Activated T-cell treated with anti-CD3 and anti-CD28 coated beads, Interleukin-2, amount 50 U/mL, for 24 hours (primary cell): ENCODE measurements at places on chromosomes 5 and 9.

GRCh38 chr5:66958980-66959641 is 237.5 kb downstream of the CD180 start:
- no peak for DNase-seq

DNA sequence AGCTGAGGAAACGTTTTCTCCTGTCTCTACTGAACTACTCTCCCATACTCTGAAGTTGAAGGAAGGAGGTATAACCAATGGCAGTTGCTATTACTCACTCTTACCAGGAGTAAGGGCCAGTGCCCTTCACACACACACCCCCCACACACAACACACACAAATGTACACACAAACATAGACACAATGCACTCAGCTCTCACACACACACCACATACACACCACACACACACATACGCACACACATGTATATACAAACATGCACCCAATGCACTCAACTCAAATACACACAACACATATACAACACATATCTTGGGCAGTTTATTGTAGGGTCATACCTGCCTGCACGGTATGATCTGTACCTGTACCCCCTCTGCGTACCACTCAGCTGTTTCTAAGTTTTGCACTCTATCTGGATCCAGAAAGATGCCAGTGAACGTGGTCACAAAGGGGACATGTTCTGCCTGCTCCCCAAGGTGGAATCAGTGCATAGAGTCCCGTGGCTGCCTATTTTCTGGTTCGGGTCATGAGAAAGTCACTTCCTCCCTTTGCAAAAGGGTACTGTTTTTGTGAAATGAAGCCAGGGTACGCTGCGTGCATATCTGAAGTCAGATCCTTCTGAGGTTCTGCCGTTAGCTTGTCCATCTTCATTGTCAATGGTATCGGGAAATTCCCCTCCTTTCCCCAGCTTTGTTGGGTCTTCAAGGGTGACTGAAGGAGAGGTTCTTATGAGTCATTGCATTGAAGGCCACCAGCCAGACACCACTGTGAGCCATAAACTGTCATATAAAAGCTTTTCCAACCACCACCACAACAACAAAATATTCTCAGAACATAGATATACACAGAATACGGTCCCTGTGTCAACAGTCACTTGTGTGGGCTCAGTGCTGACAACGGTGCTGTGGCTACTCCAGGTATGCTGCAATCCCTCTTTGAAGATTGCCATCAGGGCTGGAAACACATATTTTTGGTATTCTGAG is 131.9 kb downstream of the UGCG start:
- no peak for DNase-seq

DNA sequence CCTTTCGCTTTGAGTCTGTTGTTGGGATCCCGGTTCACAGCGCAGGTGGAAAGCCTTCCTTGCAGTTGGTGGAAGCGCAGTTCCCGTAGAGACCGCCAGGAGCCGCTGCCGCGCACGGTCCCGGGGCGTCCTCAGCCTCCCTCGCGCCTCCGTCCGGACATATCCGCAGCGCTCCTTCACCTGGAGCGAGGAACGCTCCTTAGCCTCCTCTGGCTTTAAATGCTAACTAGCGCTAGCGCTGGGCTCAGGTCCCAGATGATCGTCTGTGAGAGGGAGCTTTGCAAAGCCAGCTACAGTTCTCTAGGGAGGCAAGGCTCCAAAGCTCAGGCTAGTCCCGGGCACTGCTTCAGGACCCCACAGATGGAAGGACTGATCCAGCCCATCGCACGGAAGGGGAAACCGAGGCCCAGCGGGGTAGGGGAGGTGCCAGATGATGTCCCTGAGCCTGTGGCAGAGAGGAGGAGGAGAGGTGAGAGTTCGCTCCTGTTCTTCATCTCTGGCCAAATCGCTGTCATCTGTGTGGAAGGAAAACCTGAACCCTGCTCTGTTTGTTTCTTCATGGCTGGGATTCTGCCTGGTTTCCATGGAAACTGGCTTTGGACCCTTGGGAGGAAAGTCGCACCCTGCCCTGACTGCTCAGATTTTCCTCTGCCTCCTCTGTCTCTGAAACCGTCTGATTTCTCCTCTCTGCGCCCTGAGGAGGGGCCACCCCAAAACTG is 31.4 kb downstream of the COL15A1 start:
- DNase-seq = peak; percentile 90

DNA sequence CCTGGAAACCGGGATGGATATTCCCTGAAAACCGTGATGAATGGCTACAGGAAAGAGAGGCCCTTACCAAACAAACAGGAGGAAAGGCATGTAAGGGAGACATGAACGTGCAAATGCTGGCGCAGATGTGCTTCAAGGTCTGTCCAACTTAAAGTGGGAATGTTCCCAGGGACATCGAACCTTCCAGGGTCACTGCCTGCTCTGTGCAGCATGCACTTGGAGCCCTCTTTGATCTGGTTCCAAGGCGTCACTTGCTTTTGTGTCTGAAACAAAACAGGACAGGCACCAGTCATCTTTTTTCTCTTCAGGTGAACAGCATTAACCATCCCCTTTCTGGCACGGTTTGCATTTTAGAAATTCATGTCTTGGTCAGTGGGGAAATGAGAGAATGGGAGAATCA is 479.4 kb downstream of the RASEF start:
- no peak for DNase-seq

GRCh38 chr5:9626955-9627354 is 3.2 kb downstream of the TAS2R1 start:
- DNase-seq = no peak

GRCh38 chr9:72649127-72649442 is 127.7 kb downstream of the TMC1 start:
- no peak for DNase-seq

- DNase-seq = no peak
Observed at GRCh38 chr5:150700246-150700593, 642 bp downstream of the RBM22 start.

DNA sequence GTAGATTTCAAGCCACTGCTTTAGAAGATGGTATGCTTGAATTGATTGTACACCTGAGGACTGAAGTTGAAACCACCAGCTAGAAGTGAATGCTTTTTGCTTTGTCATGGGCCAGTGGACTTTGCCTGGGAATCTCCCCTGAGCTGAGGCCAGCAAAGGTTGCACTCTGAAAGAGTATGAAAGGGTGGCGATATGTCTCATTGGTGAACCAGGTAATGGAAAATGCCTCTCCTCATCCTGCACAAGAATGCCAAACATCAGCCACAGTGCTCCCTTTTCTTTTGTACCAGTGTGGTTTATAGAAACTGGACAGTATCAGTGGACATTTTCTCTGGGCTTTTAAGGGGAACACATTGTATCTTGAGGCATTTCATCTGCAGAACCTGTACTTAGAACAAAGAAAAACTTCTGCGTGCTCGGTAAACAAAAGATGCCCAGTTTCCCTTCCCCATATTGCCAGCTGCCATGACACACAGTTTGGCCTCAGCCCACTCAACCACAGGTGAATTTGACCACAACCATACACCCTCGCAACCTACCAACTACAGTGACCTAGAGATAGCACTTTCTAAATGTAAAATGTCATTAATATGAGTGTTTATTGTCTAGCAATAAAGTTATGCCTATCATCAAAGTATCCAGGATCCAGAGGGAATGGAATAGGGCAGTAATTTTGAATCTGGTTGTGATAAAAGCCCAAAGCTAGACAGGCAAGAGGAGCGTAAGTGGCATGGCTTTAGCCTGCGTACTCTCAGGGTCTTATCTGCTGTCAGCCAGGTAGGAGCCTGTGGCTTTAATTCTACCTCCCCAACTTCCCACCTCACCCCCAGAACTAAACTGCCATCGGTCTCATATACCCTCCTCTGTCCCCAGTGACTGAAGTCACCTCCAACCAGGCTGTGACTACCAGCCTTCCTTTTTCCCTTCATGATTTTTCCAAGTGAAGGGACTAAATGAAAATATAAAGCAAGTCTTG is 79.5 kb upstream of the LHFPL2 start:
- no peak for DNase-seq

DNA sequence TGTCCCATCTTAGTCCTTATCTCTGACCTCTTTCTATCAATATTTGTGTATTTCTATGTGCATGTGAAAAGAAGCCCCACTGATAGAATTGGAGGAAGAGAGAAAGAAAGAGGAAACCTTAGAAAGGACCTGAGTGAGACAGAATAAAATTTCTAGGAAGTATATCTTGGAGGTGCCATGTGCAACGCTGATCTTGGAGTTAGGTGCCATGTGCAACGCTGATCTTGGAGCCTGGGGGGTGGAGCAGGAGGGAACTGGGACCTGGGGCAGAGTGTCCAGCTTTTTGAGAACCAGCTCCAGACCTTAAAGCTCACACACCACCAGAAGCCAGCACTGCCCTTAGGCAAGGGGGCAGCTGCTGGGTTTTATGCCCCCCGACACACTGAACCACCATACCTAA is 89.4 kb downstream of the SHC3 start:
- DNase-seq = no peak

DNA sequence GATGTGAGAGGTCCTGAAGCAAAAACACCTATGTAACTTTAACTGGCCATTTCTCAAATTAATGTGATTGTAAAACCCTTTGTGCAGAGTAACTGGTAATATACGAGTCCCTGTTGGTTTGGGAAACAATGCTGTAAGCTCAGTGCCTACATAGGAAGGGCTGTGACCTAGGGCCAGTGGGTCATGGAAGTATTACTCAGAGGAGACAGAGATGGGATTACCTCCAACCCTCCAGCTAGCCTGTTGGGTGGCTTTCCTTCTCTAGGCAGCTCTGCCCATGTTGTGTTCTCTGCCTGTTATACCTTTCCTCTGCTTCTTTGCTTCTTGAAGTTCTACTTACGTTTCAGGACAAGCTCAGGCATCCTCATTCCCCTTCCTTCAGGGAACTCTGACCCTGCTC is 294.8 kb upstream of the RFX3 start:
- no peak for DNase-seq

DNA sequence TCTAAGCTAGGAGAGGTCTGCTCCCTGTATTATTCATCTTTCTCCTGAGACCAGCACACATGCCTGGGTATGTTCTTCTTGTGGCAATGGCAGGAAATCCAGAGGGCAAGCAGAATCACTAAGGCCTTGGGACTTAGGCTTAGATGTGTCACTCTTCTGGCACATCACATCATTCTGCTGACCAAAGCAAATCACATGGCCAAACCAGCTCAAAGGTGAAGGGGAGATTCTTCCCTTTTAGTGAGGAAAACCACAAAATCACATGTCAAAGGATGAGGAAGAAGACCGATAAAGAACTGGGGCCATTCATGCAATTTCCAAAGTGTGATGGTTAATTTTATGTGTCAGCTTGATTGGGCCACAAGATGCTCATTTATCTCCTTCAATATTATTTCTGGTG is 5.7 kb upstream of the AGGF1 start:
- DNase-seq = no peak

DNA sequence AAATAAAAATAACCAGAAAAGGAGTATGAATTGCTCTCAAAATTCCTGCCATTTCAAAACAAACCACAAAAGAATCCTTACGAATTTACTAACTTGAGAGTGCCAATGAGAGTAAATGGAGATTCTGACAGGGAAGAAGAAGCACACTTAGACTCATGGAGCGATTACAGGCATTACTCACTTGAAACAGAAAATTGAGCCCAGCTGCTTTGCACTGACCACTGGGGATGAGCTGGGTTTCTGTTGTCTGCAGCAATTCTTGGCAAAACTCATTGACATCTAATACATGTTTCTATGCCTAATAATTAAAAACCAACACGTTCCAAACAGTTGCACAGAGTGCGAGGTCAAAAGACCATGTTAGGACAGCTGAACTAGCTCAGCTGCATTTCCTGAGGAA is 731.6 kb downstream of the DNAH5 start:
- no peak for DNase-seq

DNA sequence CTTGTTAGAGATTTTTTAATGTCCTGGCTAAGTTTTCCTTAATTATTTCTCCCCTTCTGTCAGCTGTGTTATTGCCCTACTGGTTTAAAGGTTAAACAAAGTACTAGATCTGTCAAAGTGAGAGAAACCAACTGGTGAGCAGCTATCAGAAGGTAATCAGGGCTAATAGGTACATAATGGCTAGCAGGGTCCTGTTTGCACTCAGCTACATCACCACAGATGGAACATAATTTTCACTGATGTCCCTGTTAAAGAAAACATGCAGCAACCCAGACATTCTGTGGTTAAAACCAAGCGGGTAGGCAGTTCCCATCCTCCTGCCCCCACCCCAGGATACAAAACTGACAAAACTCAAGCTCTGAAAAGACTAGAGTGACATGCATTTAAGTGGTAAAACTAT is 473.9 kb downstream of the NR2F1-AS1 start:
- DNase-seq = no peak

DNA sequence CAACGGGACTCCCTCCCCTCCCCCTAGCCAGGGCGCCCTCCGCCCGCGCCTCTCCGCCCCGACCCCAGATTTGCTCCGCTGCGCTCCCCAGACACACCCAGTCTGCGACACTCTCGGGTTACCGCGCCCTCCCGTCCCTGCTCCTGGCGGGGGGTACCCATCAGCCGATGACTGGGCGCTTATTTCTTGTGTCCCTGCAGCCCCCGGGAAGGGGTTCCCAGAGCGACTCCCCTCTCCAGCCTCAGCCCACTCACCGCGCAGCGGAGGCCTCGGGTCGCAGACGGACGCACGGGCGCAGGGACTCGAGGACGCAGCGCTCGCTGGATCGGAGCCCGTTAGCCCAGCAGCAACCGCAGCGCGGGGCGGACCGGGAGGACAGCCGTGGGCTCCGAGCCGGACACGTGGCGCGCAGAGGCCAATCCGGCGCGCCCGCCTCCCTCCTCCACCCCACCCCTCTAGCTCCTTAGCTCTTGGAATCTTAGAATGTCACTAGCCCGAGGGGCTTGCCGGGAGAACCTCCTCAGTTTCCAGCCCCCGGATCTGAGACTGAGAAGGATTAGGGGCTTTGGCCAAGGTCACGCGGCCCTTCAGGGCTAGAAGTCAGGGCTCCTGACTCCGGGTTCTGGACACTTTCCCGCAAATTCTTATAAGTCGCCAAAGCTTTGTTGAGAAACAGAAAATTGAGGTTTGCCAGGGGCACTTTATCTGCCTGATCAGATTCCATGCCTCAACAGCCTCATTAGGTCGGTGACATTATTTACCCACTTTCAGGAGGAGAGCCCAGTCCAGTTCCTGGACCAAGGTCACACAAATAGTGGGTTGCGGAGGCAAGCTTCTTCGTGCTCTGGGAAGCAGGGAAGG is at the start of gene ANXA6:
ANXA6 (minus strand) TSS at position 354 of the 861 bp plus-strand sequence. CDS start 9,878 bp downstream, outside the sequence.
- peak; percentile 79 for DNase-seq

GRCh38 chr9:78351816-78352215 is 54.9 kb downstream of the PSAT1 start:
- no peak for DNase-seq

DNA sequence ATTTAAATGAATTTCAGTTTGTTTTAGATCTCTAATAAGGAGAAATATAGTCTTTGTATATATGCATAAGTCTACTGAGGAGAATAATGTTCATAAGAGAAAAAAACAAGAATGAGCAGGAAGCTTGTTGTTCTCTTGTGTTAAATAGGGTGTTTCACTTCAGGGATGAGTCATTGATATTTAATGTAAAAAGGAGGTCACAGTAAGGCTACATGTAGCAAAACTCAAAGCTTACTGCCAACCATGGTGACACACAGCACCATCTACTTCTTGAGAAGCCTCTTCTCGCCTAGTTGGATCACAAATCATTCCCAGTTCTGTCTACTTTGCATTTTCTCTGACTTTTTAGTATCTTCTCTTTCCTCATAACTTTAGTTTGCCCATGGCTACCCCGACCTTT is 1466.0 kb upstream of the C9orf72 start:
- DNase-seq = no peak

- peak; percentile 15 for DNase-seq
Observed at GRCh38 chr9:127128341-127129072, 6.1 kb upstream of the ANGPTL2 start.

GRCh38 chr5:547086-547924 is 23.1 kb upstream of the SLC9A3 start:
- no peak for DNase-seq

GRCh38 chr5:170223360-170223759 is 9.4 kb upstream of the C5orf58 start:
- DNase-seq = no peak

- no peak for DNase-seq
Observed at GRCh38 chr5:84411832-84412605, 27.3 kb upstream of the EDIL3 start.
